ENCODE measurements at places on chromosomes 12 and 14.

- DNase-seq, result no peak
Measured at GRCh38 chr14:99118046-99118721, 153.8 kb downstream of the BCL11B start.

GRCh38 chr14:20683125-20683890, 1.1 kb upstream of the RNASE4 start:
- peak; percentile 82 for DNase-seq

DNA sequence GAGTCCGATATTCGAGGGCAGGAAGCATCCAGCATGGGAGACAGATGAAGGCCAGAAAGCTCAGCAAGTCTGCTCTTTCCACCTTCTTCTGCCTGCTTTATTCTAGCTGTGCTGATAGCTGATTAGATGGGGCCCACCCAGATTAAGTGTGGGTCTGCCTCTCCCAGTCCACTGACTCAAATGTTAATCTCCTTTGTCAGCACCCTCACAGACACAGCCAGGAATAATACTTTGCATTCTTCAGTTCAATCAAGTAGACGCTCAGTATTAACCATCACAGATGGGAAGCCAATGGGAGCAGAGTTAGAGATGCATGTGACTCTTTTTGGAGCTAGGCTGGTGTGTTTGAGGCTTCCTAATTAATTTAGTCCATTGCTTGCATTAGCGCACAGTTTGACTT, 17.0 kb downstream of the C12orf75 start:
- DNase-seq, result no peak

- no peak for DNase-seq
Measured at GRCh38 chr14:96752594-96752993, 44.6 kb upstream of the VRK1 start.

- DNase-seq, result no peak
Measured at GRCh38 chr12:95951515-95951914, 8.4 kb downstream of the AMDHD1 start.

GRCh38 chr12:49244176-49244575, 20.7 kb upstream of the TUBA1C start:
- no peak for DNase-seq

DNA sequence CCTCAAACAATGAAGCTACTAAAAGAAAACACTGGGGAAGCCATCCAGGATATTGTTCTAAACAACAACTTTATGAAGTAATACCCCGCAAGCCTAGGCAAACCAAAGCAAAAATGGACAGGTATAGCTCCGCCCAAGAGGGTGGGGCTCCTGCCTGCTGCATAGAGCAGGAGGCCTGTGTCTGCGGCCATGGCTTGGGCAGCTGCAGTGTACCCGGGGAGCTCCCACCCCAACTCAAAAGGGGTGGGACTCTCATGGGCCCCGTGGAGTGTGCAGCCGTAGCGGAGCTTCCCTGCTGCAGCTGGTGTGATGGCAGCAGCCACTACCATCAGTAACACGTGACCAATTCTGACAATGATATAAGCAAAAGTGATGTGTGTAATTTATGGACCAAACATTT, 264.2 kb upstream of the KITLG start:
- no peak for DNase-seq

DNA sequence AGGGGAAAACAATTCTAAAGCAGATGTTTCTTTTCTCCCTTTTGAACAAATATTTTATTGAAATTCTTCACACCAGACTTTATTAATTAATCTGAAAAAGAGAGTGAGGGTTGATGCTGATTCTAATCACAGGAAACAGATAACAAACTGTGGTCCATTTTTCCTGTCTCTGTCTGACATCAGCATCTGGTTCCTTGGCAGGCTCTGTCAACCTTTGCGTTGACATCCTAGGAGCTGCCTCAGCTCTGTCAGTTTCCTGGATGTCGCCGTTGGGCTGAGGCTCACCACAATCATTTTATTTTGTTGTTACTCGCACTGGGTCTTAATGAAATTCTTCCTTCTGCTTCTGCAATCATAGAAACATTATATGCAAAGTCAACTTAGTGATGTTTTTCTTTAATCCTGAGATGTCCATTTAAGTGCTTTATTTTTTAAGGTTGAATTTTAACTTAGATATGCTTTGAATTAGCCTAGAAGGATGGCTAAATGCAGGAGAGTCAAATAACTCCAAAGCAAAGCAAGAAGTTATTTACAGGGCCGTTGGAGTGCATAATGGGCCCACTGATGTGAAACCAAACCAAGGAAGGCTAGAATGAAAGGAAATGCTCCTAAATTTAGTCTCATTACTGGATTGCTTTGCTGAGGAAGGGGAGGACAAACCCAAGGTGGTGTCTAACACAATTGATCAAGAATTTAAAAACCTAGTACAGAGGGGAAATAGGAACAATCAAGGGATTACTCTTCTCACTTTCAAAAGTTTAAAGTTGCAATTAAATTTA, 542.4 kb downstream of the FLRT2 start:
- no peak for DNase-seq

DNA sequence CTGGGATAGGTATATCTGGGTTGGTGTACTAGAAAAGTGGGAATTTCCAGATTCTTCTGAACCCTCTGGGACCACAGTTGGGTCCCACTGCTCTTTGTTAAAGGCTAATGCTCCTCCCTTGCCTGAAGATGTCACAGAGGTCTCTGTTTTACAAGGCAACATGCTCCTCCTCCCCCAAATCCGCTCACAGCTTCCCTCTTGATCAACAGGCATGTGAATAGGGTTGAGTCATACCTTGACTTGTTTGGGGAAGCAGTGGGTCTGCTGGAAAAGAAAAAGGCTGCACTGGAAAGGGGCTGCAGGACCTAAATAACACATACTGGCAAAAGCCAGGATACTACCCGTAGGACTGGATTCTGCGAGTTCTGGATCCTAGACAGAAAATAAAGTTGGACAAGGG, 165.4 kb upstream of the TMEM260 start:
- no peak for DNase-seq

GRCh38 chr12:92039046-92039445, 106.6 kb downstream of the BTG1 start:
- DNase-seq, result no peak

DNA sequence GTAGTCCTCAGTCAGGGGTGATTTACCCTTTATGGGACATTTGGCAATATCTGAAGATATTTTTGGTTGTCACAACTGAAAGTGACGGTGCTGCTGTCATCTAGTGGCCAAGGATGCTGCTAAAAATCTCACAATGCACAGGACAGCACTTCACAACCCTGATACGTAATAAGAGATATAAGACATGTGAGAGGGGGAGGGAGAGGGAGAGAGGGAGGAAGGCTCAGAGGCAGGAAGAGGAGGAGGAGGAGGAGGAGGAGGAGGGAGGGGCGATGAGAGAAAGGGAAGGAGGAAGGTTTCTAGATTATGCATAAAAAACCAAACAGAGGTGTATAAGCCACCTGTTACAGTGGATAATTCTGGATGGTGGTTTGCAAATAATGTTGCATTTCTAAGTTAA, 14.3 kb downstream of the MYL2 start:
- DNase-seq, result no peak

- DNase-seq, result no peak
Measured at GRCh38 chr14:75822522-75823141, 159.2 kb downstream of the TGFB3 start.

DNA sequence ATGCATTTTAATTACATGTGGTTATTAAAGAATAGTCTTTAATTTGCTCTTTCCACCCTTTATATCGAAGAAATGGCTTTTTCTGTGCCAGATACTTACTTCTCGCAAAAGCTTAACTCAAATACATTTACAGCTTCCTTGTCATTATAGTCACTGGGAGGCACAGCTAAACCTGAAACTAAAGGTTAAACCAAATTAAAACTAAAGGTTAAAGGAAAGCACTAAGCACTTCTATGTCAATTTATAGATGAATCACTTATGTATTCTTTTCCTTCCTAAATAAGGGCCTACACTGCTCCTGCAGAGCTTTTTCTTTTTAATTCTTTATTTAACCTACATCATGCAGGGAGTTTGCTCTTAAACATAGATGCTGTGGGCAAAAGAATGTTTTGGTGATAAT, 9.1 kb downstream of the C14orf93 start:
- no peak for DNase-seq

DNA sequence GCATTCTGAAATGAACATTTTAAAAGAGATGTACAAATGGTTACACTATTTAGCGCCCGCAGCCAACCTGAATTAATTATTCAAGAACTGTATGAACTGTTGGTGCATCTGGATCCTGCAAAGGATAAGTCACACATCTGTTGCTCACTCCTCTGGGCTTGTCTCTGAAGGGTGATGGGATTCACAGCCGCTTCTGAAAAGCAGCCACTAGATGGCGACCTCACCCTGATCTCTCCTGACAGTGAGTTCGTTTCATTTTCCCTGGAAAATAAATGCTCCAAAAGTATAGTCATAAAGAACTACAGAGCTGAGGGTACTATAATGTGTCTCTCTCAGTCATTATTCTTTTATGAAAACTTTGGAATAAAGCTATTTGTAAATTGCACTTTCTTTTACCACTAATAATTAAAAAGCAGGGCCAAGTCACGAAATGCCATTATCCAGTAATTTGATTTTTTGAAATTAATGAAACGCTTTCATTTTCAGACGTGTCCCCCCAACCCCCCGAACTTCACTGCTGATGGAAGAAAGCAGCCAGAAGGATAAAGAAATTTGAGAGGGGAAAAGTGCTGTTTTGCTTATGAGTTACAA, 789.6 kb downstream of the NRXN3 start:
- peak; percentile 84 for DNase-seq

- no peak for DNase-seq
Measured at GRCh38 chr14:94112513-94113063, 2.1 kb downstream of the IFI27 start.

DNA sequence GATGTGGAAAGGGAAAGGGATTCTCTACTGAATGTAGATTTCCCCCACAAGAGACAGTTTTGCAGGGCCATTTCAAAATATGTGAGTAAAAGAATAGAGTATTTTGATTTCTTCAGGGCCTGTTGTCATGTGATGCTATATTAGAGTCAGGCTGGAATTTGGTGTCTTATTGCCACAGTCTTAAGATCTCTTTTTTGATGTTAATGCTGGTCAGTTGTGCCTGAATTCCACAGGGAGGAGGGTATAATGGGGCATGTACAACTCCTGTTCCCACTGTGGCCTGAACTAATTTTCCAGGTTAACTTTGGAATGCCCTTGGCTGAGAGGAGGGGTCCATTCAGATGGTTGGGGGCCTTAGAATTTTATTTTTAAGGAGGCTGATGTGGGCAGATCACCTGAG, 111.0 kb upstream of the MAX start:
- DNase-seq, result no peak

GRCh38 chr12:52331833-52332232, 10.6 kb upstream of the KRT83 start:
- DNase-seq, result no peak

DNA sequence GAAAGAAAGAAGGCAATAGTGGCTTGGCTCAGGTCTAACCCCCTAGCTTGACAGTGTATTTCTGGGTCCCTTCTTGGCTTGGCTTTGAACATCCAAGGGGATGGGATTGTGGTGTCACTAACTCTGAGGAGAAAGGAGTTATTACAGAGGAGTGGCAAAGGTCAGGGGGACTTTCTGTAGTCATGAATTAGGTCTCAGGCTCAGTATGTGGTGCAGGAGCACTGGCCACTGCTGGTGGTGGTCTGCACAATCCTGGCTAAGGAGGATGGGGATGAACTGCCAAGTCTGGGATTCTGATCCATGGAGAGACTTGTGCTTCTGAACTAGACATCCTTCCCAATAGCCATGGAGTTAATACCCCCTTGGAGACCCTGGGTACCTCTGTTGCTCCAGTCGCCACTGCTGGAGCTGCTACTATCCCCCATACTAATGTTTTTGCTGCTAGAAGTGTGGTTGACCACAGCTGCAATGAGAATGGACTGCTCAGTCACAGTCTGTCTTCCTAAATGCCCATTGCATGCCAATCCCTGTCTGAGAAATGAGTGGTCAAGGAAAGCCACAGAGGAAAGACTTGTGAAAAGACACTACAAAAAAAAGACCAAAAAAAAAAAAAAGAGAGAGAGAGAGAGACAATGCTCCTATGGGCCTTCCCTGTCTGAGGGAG, 32.5 kb downstream of the KRT76 start:
- no peak for DNase-seq

DNA sequence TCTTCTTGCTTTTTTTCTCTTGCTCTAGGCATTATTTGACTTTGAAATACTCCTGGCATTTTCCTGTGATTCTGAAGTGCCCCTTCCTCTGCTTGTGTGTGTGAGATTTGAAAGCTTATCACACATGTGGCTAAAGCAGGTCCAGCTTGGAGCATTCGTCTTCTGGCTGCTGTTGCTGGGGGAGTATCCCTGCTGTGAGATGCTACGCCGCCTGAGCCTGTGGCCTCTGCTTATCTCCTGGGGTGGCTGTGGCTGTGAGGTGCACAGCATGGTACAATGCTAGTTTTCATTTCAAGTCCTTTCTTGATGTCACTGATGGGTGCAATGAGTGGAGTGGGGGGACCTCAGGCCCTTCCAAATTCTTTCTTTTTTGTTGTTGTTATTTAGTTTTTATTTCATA, 371.8 kb downstream of the ZFP36L1 start:
- DNase-seq, result no peak

- peak; percentile 9 for DNase-seq
Measured at GRCh38 chr12:117408161-117408791, 46.9 kb upstream of the NOS1 start.

DNA sequence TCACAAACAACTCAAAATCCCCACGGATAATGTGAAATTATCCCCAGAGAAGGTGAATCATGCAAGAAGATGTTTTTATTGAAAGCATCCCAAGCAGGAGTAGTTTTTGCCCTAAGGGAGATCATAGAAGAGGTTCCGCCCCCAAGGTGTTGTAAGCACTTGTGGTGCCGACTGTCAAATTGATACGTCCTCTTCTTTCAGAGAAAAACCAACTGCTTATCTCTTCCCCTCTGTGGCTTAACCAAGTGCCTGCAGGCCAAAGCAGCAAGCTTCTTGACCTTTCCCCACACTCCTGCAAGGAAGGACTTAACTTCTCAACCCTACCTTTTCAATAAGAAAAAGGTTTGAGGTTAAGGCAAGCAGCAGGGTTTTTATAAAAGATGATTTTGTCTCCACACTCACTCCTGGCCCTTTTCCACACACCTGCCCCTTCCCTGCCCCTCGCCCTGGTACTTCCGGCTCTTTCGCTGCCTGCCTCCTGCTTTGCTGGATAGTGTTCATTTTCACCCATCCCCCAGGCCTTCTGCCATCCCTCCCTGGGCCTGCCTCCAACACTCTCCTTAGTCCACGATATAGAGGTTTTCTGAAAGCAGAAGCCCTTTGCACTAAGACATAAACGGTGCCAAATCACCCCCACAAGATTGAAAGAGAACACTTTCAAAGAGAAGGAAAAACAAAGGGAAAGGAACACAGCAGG, 114.5 kb downstream of the EGLN3 start:
- no peak for DNase-seq

GRCh38 chr12:95623554-95624170, 72.4 kb upstream of the USP44 start:
- DNase-seq, result peak; percentile 43

DNA sequence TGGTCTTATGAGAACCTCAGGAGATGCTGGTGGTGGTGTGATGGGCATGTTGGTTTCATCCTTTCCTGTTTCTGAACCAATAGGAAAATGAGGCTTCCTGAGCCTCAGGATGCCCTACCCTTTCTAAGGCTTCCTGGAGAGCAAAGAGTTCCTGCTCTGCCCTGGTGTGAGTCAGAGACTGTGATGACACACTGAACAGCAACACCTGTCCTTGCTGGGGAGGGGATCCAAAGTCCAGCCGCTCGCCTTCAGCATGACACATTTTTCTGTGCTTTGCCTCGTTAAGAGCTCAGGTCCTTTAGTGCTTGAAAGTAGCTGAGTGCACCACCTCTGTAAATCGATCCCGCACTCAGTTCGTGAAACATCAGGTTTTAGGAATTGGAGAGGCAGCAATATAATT, 116.0 kb downstream of the CACNA1C start:
- DNase-seq, result no peak

All from head of caudate nucleus (tissue), 42 donors.